Activated CD4-positive, alpha-beta T cell treated with anti-CD3 and anti-CD28 coated beads, Interleukin-2, amount 10 ng/mL, durations not matched to agents 7 days and 5 days (primary cell): ENCODE measurements at places on chromosomes 7 and 10.

DNA sequence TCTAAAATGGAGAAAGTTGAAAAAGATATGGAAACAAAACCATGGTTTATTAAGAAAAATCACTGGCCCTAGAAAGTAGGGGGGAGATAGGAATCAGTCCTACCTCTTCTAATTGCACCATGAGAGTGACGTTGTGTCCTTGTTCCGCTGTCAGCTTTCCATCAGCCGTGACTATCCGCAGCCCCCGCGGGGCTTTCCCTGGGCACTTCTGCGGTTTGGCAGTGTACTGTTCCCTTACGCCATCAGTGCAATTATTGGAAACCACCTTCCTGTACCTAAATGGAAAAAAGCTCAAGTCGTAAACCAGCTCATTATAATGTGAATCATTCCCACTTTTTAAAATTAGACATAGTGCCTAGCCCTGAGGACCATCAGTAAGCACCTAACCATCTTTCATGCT lies 512.2 kb downstream of the SORCS1 start:
- DNase-seq, result no peak

DNA sequence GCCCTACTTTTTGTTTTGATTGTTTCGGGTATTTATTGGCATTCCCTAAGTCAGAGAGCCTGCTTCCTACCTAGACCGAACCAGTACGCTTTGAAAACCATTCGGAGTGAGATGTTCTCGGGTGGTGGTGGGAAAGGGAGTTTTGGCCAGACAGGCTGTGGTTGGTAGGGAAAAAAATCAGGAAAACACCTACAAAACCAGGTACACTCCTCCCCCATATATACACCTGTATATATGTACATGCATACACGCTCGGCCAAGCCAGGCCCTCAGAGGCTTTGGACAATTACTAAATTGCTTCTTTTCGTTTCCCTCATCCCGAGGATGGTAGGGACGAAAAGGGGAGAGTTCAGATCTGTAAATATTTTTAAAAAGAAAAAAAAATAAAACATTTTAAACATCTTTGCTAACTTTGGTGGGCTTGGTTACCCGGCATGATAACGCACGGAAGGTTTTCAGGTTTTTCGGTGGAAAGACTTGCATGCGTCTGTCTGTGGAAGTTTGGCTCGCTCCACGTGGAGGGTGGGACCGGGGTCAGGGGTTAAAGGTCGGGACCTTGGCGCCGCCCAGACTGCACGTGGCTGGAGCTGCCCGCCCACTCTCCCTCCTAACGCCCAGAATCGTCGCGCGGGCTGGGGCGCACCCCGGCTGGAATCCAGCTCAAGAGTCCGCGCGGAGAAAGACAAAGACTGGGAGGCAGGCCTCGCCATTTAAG lies 2.5 kb downstream of the HMX2 start:
- DNase-seq, result no peak

DNA sequence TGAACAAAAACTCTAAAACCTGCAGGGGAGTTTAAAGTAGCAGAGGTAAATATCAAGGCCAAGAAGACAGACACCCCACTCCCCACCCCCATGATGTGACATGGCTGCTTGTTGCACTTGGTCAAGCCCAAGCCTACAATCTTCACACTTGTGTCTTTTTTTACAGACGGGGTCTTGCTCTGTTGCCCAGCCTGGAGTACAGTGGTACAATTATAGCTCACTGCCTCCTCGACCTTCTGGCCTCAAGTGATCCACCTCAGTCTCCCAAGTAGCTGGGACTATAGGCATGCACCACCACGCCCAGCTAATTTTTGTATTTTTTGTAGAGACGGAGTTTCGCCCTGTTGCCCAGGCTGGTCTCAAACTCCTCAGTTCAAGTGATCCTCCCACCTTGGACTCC lies 71.9 kb upstream of the CYTH3 start:
- DNase-seq, result no peak

DNA sequence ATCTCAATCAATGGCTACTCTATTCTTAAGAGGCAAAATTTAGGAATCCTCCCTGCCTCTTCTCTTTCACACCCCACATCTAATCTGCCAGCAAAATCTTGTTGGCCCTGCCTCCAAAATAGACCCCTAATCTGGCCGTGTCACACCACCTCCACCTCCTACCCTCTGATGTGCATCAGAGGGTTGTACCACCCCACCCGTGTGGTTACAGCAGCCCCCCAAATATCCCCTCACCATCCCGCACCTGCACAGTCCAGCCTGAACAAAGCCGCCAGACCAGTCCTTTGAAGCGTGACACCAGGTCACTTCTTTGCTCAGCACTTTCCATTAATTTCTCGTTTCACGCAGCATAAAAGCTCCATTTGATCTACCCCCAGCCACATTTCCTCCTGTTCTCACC lies 776 bp upstream of the XPNPEP1 start:
- DNase-seq, result no peak

DNA sequence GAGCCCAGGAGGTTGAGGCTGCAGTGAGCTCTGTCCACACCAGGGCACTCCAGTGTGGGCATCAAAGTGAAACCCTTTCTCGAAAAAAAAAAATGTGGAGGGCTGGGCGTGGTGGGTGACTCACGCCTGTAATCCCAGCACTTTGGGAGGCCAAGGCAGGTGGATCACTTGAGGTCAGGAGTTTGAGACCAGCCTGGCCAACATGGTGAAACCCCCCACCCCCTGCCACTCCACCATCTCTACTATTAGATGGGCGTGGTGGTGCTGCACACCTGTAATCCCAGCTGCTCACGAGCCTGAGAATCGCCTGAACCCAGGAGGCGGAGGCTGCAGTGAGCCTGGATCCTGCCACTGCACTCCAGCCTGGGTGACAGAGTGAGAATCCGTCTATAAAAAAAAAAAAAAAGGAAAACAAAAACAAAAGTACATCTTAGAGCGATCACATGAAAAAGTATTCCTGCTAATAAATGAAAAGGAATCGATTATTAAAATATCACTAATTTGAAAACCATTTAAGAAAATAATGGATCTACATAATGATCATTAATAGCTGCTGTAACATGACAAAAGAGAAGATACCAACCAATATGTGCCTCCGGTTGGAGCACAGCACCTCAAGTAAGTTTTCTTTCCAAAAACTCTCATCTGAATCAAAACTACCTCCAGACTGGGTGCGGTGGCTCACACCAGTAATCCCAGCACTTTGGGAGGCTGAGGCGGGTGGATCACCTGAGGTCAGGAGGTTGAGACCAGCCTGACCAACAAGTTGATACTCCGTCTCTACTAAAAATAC lies 4.9 kb downstream of the HNRNPF start:
- DNase-seq, result no peak

GRCh38 chr7:47967123-47967522 lies 12.3 kb downstream of the HUS1 start:
- DNase-seq, result no peak

GRCh38 chr10:115977855-115978254 lies 295.2 kb downstream of the GFRA1 start:
- no peak for DNase-seq

DNA sequence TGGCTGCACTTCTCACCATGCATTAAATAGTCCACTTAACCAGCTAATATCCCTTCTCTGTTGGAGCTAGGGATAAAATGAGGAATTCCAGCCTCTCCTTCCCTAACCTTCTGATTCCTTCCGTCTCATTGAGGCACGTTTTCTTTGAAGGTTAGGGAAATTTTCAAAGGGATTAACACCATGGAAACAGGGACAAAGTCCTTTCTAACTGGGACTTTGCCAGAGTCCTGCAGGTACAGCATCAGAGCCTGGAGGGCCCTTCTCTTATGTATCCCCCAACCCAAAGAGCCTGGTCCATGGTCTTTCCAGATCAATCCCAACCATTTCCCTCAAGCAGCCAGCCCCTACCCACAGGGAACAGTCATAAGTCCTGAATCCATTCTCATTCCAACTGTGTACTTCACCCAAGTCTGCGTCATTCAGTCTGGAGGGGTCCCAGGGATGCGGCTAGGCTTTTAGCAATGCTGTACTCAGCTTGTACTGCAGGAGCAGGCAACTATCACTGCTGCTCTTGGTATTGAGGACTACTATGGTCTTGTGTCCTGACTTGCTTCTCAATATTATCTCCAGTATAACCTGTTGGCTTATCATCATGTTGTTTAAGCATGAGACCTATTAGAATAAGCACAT lies 34.6 kb upstream of the CROT start:
- DNase-seq, result no peak

- DNase-seq, result no peak
Observed at GRCh38 chr10:95208702-95209391, 14.8 kb downstream of the ACSM6 start.

DNA sequence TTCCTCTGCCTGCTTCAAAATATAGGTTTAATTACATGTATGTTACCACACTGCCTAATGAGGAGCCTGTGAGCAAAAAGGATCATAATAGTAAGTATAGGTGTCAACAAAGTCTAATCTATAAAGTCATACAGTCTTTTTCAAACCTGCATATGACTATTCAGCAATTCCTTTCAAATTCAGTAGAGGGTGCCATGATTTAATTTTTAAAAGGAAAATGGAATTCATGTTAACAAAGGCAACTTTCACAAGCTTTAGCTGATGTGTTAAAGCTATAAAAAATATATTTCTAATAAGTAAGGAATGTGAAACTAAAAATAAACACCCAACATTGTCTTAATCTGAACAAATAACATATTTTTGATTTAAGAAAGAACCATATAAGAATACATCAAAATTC lies 52.1 kb downstream of the MPP7 start:
- DNase-seq, result no peak

GRCh38 chr7:36127075-36127740 lies 25.8 kb upstream of the EEPD1 start:
- no peak for DNase-seq

GRCh38 chr7:50507898-50508470 lies 57.2 kb downstream of the DDC start:
- no peak for DNase-seq

- no peak for DNase-seq
Observed at GRCh38 chr10:58698777-58699356, 186.2 kb downstream of the BICC1 start.

- no peak for DNase-seq
Observed at GRCh38 chr7:51706851-51707250, 390.2 kb upstream of the COBL start.

- no peak for DNase-seq
Observed at GRCh38 chr10:70890917-70891431, 2.6 kb upstream of the PCBD1 start.
